Fibroblast of skin of left quadriceps (primary cell): ENCODE measurements at places on chromosomes 13 and 19.

DNA sequence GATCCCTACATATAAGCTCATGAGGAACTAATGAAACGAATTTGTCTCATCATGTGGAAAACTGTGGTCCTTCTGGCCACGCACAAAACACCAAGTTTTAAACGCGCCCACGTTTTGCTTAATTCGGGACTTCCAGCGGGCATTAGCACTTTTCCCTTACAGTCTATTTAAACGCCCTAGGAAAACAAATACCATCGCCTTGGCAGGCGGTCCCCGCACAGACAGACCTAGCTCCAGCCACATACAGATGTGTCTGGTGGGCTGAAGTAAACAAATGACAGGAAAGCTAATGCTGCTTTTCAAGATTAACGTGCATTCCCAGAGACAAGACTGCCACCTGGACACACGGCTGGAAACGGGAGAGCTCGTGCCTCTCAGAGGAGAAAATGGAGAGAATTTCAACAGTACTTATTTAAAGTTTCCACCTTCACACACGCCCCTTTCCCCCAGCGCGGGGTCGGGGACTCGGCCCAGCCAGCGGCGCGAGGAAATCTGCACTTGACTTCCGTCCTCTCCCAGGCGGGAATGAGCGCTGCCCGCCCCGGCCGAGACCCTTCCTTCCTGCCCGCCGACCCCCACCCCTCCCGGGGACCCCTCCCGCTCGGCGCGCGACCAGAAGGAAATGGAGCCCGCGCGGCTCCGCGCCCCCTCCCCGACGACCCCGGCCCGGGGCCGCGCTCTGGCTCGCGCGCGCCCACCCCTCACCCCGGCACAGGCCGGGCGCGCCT, 931 bp downstream of the USP12 start:
- no peak for DNase-seq

- no peak for DNase-seq
Measured at GRCh38 chr19:32566246-32566830, 14.7 kb upstream of the PDCD5 start.

- DNase-seq, result no peak
Measured at GRCh38 chr13:41811588-41812021, 149.3 kb downstream of the VWA8 start.

DNA sequence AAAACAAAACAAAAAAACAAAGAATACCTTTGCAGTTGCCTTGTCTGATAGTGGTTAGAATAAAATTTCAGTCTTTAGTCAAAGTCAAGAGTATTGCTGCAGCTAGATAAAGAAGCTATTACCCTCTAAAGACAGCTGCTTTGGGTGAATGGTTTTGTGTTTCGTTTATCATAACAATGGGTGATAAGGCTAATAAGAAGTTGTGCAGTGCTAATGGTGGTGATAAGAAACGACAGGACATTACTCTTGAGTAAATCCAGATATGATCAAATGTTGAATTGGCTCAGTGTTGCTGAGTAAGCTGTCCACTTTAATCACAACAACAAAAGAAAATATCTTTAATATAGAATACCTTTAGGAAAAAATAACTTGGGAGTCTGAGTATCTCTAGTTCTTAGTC, 1825.3 kb downstream of the SLITRK5 start:
- no peak for DNase-seq

DNA sequence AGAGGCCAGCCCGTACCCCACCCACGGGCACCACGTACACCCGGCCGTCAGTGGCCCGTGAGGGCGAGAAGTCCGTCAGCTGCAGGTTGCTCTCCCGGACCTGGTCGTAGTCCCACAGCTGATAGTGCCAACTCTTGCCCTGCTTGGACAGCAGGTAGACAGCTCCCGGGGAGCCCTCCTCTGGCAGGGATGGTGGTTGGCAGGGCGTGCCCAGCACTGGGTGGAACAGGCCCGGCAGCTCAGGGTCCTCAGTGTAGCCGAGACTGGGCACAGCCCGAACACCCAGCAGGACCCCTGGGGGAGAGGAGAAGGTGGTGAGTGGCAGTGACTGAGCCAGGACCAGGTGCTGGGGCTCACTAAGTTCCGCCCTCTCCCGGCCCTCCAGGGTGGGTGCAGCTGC, 7.8 kb downstream of the ACTMAP start:
- DNase-seq, result no peak

- no peak for DNase-seq
Measured at GRCh38 chr13:113550453-113550852, 34.1 kb upstream of the TFDP1 start.

GRCh38 chr19:40236366-40236765, 9.9 kb upstream of the CCNP start:
- no peak for DNase-seq

DNA sequence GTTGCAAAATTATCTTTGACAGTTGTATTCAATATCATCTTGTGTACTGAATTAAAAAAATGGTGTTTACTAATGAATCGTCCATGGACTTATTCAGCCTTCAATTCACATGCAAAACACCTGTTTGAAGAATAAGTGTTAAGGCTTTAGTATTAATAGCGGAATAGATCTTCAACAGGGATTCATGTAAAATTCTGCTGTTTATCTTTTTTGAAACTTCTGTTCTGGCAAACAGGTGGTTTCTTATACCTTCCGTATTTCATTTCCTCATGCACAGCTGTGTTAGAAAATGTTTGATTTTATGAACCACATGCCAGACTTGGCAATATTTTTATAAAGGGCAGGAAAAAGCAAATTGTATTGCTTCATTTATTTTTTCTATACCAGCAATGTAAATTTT, 255.7 kb downstream of the DACH1 start:
- DNase-seq, result no peak

DNA sequence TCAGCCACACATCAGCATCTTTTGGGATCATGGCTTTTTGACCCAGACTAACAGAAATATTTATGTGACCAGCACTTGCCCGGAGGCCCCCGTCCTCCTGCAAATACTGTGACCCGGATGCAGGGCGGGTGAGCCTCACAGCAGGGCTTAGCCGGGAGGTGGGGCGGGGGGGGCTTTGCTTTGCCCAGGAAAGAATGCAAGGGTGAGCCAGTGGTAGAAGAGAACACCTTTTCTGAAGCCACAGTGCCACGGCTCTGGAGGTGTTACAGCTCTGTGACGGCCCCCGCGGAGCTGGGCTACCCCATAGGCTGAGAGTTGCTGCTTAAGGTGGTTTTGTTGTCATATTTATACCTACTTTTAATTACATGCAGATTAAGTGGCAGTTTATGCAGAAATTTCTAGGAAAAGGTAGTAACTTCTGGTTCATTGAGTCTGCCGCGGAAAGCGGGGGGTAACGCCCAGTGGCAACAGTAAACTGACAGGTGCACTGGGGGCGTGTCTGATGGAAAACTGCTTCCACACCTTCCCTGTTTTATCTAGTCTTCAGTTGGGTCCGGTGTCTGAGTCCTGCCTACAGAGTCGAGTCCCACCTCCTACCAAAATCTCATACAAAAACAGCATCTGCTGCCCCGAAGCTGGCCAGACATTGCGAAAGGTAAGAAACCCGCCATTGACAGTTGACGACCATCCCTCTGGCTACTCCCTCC, 187.9 kb downstream of the TEX29 start:
- no peak for DNase-seq

DNA sequence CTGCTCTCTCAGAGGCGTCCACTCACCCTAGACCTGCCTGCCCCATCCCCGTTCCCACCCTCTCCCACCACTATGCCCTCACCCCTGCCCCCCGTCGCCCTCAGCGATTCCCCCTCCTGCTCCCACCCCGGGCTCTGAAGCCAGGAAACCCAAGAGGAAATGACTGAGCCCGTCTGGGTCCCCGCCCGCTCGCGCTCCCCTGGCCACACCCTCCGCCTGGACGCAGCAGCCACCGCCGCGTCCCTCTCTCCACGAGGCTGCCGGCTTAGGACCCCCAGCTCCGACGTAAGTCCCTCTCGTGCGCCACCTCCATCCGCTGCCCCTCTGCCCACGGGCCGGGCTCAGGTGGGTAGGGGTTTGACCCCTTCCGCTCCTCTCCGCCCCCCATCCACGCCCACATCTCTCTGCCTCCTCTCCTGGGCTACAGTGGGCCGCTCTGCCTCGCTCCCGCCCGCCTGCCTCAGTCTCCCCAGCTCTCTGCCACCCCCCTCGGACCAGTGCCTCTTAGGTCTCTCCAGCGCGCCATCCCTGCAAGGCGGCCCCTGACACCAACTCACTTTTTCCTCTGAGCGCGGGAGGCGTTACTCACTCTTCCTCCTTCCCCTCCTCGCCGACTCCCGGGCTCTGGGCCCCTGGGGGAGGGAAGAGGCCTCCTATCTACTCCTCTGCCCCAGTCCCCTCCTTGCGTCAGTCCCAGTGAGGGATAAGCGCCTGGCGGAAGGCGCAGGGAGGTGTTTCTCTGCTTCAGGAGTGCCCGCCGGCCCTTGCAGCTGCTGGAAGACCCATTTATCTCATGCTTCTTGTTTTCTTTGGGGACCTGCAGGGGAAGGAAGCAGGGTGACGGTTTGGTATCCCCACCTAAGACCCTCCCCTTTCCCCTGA, at the start of gene FXYD5:
TSS of gene FXYD5 (plus strand) at position 211 of the 882 bp plus-strand sequence. CDS start 816 bp downstream, outside the sequence.
- DNase-seq, result peak; percentile 45

- DNase-seq, result no peak
Measured at GRCh38 chr19:6774821-6775707, 2.6 kb downstream of the VAV1 start.

DNA sequence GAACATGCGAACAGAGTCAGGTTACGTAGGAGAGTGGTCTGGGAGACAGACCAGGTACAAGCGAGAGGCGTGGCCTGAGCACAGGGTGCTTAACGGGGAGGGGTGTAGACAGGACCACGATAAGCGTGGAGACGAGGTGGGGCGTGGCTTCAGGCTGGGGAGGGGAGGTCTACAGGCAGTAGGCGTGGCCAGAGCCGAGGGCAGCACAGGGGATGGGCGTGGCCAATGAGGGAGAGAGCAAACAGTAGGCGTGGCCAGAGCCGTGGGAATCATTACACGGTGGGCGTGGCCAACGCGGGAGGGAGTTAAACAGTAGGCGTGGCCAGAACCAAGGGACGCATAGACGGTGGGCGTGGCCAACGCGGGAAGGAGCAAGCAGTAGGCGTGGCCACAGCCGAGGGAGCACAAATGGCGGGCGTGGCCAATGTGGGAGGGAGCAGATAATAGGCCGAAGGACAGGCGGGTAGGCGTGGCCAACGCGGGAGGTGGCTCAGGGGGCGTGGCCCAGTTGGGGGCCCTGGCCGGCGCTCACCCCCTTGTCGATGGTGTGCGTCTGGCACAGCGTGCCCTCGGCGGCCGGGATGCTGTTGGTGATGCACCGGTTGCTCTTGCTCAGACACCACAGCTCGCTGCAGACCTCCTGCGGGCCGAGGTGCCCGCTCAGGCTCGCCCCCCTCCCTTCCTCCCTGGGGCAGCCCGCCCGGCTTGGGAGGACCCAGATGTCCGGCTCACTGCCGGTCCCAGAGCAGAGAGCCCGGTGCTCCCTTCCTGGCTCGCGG, 15.2 kb upstream of the MYO1F start:
- DNase-seq, result peak; percentile 92

DNA sequence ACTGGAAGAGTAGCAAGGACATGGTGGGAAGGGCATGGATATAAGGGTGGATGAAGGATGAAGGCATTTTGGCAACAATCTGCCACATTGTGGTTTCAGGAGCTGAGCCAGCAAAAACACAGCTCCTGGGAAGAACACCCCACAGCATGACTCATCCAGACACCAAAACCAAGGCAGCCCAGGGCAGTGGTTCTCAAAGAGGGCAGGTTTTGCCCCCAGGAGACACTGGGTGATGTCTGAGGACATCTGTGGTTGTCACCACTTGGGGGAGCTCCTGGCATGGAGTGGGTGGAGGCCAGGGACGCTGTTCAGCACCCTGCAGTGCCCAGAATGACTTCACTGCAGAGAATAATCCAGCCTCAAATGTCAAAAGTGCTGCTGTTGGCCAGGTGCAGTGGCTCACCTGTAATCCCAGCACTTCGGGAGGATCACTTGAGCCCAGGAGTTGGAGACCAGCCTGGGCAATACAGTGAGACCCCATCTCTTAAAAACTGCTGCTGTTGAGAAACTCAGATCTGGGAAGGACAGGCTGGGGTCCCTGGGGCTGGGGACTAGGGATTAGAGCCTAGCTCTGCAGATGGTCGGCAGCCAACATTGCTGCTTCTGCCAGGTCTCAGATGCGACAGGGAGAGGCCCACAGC, 16.1 kb downstream of the ZFR2 start:
- DNase-seq, result peak; percentile 17

DNA sequence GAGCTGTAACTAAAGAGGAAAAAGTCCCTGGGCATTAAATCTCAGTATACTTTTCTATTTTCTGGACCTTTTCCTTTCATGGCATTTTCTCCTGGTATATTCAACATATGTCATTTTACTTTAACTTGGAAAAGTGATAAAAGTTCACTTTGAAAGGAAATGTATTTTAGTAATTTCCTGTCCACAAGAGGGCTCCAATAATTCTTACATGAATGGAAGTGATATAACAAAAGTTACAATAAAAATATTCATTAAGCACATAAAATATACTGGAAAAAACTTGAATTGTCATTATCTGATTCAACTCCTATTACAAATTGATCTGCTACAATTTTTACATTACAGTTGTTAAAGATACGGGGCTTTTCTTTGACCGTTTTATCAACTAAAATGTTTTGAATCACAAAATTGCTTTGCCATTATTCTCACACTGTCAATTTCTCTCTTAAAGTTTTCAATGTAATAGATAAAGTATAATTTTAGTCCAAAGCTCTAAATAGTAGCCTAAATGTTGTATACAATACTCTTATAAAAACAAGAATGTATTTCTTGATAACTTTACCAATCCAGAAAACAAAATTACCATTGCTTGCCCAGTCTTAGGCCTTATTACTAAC, 4.9 kb downstream of the UBL3 start:
- no peak for DNase-seq

GRCh38 chr13:46797501-46798237, 708 bp upstream of the ESD start:
- no peak for DNase-seq

GRCh38 chr13:35729926-35730627, 253.6 kb upstream of the MAB21L1 start:
- DNase-seq, result no peak

DNA sequence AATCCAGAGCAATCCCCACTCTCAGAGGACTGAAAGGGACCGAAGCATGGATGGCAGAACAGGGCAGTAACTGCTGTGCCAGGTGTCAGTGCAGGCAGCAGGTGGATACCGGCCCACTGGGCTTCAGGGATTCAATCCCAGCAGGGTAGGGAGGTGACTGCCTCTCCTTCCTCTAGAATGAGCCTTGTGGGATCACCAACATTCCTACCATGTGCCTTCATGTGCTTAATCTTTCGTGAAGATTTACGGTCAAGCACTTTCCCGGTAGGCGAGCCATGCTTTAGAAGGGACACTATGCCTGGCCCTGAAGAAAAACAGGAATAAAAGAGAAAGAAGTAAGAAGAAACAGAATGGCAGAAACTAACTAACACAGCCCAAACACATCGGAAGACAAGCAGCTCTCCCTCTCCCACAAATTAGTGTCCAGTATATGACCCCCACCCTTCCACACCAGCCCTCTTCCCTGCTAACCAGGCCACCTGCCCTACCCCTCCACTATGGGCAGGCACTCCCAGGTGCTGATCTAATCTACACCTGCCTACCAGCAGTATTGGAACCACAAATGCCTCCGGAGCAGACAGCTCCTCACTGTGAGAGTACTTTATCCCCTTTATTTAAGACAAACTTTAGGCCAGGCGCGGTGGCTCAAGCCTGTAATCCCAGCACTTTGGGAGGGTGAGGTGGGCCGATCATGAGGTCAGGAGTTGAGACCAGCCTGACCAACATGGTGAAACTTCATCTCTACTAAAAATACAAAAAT, 162.5 kb downstream of the NUFIP1 start:
- no peak for DNase-seq
